NCI-H526 treated with DMSO at 0.1 percent for 48 hours (cell line): ENCODE measurements at places on chromosomes 12 and 14.

DNA sequence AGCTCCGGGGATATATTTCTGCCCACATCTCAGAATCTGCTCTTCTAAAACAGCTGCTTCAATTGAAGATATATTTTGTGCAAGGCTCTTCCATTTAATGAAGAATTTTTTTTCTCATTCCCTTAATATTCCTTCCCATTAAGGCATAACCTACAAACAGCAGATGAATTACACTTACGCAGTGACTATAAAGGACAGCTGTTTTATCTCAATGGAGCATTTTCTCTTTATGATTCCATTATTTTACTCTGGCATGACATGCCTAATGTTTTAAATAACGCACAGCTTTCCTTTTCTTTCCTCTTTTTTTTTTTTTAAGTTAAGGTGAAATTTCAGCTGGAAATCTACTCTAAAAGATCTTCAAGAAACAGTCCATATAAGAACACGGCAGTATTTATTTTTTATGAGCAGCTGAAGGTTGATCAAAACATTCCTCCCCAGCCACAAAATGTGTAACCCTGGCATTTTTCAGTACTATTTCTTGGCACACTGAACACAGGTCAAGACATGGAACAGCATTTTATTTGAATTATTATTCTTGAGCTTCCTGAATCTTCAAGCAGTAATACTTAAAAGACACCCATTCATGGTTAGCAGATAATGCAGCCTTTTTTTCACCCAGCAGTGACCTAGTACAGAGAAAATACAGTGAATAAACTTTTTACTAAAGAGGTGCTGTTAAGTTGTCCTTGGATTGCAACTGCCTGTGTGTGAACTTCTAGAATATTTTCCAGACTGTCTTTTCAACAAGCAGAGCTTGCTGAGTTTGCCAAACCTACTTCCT is 118.1 kb upstream of the FOXN3 start:
- no peak for DNase-seq

GRCh38 chr14:61652526-61653262 is 42.6 kb upstream of the HIF1A start:
- peak; percentile 11 for DNase-seq

GRCh38 chr12:26298785-26299621 is 103.6 kb downstream of the SSPN start:
- DNase-seq: no peak

DNA sequence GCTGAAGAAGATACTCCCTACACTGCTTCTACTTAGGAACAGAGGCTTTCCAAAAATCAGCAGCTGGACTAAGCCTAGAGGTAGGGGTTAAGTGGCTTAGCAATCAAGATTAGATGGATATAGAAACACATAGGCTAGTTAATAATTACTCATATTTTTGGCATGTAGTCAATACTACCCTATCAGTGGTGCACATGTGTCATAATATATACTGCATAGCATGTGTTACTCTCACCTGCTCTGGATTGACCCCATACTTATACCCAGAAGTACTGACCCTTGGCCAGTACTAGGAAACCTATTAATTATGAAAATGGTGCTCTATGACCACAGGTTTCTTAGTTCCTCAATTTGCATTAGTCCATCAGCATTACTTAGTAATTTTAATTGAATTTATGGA is 528.4 kb upstream of the LMO3 start:
- DNase-seq: no peak

DNA sequence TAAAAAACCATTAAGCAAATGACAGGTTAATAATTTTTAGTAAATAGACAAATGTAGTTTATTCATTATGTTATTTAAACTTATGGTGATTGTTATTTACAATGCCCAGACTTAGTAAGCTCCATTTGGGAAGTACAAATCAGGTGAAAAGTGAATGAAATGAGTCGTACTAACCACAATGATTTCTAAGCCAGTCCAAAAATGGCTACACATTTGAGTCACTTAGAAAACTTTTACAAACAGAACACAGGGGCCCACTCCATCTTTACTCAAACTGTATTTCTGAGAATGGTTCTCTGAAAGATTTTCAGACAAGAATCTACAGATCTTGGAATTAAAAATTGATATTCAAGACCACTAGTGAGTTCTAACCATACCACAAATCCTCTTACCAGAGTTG is 653.3 kb upstream of the MIS18BP1 start:
- DNase-seq: no peak

- DNase-seq: no peak
Measured at GRCh38 chr12:25725470-25725869, 172.4 kb upstream of the LMNTD1 start.

- peak; percentile 82 for DNase-seq
Measured at GRCh38 chr12:77925536-77926108, 94.9 kb downstream of the NAV3 start.

DNA sequence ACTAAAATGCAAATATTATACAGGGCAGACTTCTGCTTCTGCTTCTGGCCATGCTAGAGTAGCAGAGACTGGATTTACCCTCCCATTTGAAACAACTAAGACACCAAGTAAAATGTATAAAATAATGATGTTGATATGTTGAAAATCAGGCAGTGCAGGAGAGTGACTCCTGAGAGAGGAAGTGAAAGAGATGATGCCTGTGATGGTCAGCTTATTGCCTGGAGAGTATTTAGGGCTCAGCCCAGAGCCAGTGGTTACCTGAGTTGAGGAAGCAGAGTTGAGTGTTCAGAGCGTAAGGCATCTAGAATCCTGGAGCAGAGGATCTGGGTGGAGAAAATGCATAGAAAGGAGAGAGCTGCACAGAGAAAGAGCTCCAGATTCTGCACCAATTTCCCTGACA is 131.8 kb upstream of the C14orf180 start:
- no peak for DNase-seq

DNA sequence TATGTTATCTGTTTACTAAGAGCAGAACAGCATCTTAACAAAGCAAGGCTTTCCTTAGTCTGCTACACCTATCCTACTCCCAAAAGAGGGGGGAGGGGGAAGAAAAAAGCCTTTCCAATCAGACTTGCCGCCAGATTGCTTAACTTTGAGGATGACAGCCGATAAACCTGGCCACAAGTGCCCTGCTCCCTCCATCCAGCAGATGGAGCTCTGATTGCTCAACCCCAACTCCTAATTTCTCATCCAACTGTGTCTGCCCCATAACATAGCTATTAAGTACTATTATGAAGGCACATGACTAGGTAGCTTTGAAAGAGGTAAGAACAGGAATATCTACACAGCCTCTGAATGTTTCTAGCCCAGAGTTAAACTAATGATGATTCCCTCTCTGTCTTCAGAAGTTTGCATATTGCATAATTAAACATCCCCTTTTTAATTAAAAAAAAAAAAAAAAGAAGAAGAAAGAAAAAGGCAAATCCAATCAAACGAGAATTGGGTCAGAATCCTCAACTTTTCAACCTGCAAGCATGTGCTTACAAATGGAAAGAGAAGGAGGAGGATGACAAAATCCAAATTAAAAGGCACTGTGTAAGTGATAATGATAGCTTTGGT is 247.4 kb downstream of the GALC start:
- peak; percentile 2 for DNase-seq

GRCh38 chr12:104567832-104568486 is 111.2 kb downstream of the CHST11 start:
- DNase-seq: no peak

- no peak for DNase-seq
Measured at GRCh38 chr12:100184549-100185145, 16.0 kb upstream of the ACTR6 start.
